ENCODE measurements at places on chromosomes 2 and 18.

DNA sequence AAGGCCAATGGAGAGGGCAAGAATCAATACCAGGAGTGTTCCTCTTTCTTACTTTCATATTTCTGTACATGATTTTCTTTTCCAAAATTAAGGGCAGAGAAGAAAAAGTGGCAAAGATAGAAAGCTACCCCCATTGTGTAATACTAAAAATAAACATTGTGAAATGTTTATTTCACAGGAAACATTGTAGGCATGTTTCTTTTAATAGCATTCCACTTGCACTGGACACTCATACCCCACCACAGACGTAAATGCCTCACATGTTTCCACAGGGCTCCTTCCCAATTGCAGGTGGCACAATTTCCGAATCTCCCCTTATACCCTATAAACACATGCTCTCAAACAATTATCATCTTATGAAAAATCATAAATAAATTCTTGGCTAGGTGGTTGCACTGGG is 645.1 kb upstream of the SETBP1 start:
- H3K27ac ChIP-seq, result no peak overlapping the region
- no peak overlapping the region for H3K4me3 ChIP-seq
- H3K27me3 ChIP-seq, result no peaks in the 10 kb centered on the region

DNA sequence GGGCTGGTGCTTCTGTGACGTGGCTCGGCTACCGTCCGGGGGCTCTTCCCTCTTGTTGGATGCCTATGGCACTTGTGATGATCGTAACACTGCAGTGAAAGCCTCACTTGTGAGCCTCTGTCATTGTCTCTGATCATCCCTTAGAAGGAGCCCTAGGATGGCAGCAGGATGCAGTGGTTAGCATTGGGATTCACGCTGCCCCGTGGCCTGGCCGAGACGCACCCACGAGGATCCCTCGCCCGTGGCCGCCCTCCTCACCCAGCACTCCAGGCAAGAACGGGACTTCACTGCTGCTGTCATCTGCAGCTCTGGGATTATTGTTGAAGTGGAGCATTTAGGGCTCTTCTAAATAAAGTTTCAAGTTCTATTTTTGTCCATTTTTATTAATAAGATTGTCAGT is 46.8 kb upstream of the CTDP1 start:
- H3K4me3 ChIP-seq, result no peak overlapping the region
- peaks cover 9% of the 10 kb centered on the region for H3K27me3 ChIP-seq
- H3K27ac ChIP-seq, result no peak overlapping the region
- DNase-seq, result no peak
- H3K4me1 ChIP-seq, result no peaks in the 10 kb centered on the region

DNA sequence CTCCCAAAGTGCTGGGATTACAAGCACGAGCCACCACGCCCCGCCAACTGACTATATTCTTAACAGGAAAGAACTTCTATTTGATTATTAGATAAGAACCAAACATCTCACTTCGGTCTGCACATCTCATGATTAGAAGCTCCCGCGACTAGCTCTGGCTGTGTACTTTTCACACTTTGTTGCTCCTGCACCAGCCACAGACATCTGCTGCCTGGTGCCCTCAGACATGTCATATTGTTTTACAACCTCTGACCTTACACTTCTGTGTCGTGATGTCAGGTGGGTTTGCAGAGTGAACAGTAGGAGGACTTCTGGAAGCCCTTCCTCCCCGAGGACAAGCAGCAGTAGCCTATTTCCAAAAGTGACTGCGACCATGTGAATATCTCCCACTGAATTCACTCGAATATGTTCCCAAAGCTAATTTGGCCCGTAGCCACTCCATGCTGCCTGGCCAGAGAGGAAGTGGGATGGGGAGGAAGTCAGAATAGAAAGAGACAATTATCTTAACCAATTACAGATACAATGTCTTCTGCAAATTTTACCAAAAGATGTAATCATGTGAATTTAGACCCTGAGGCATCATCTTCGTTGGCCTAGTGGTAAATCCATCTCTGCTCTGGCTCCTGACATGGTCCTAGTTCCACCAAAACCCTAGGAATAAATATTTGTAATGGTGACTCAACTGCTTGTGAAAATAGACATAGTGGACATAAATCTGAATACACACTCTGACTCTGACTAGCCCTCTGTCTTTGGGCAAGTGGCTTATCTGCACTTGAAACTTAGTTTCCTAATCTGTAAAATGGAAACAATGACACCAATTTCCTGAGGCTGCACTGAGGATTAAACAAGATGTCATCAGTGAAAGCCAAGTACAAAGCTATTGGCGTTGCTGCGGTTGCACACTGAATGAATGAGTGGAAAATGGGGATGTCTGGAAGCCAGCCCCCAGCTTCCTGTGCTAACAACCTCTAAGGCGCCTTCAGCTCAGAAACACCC is 406.1 kb downstream of the LRATD1 start:
- no peaks in the 10 kb centered on the region for H3K36me3 ChIP-seq
- H3K4me1 ChIP-seq, result peaks cover 7% of the 10 kb centered on the region
- no peak overlapping the region for H3K27ac ChIP-seq
- H3K4me3 ChIP-seq, result no peak overlapping the region
- DNase-seq, result no peak

- no peaks in the 10 kb centered on the region for H3K4me1 ChIP-seq
- no peaks in the 10 kb centered on the region for H3K27me3 ChIP-seq
- no peak for DNase-seq
- no peak overlapping the region for H3K27ac ChIP-seq
Measured at GRCh38 chr2:39743269-39743776, 35.7 kb downstream of the THUMPD2 start.

- no peak overlapping the region for H3K4me3 ChIP-seq
- no peak overlapping the region for H3K27ac ChIP-seq
- no peaks in the 10 kb centered on the region for H3K36me3 ChIP-seq
- H3K27me3 ChIP-seq, result no peaks in the 10 kb centered on the region
- no peaks in the 10 kb centered on the region for H3K4me1 ChIP-seq
Measured at GRCh38 chr2:231111987-231112386, 12.9 kb downstream of the HTR2B start.

- H3K27ac ChIP-seq, result no peak overlapping the region
- no peak for DNase-seq
- H3K4me3 ChIP-seq, result no peak overlapping the region
- H3K27me3 ChIP-seq, result no peaks in the 10 kb centered on the region
Measured at GRCh38 chr2:219269362-219270054, 9.7 kb upstream of the DNAJB2 start.

DNA sequence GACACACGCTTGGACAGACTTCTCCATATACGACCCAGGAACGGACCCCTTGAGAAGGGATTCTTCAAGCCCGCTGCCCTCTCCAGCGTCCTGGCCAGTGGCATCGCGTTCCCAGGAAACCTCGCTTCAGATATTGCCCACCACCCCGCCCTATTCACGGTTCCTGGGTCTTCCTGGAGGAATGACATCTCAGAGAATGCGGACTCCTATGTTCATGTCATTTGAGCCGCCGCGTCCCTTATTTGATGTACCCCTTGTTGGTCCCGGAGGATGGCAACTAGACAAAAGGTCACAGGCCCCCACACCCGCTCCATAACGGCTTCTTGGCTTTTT is 588 bp upstream of the CCDC93 start:
- no peaks in the 10 kb centered on the region for H3K36me3 ChIP-seq
- DNase-seq, result no peak
- H3K4me3 ChIP-seq, result peak overlapping the region; percentile 83
- peaks cover 13% of the 10 kb centered on the region for H3K27me3 ChIP-seq
- no peak overlapping the region for H3K27ac ChIP-seq
- peaks cover 5% of the 10 kb centered on the region for H3K4me1 ChIP-seq

GRCh38 chr2:240436683-240437550 is 1.5 kb downstream of the GPC1 start:
- DNase-seq, result peak; percentile 66
- H3K4me1 ChIP-seq, result peaks cover 18% of the 10 kb centered on the region
- no peak overlapping the region for H3K27ac ChIP-seq
- H3K27me3 ChIP-seq, result peaks cover 18% of the 10 kb centered on the region
- H3K4me3 ChIP-seq, result peak overlapping the region; percentile 47

- no peak overlapping the region for H3K4me3 ChIP-seq
- no peaks in the 10 kb centered on the region for H3K4me1 ChIP-seq
- no peaks in the 10 kb centered on the region for H3K36me3 ChIP-seq
Measured at GRCh38 chr2:54903736-54904554, 146.3 kb downstream of the RTN4 start.

DNA sequence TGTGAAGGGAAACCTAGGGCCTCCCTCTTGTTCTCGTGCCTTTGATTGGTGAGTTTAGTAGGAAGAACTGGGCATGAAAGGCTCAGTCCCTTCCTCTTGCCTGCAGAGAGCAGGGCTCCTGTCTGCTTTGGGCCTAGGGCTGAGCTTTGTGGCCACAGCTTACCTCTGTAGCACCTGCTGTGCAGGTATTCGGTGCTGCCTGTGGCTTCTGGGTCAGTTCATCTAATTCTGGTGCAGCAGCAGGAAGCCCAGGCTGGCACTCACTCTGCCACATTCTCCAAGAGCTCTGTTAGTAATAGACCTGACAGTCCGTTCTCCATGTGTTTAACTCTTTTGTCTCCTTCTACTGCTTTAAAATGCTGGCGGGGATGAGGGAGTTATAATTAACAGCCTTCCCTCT is 96.5 kb downstream of the DLGAP1 start:
- no peaks in the 10 kb centered on the region for H3K27me3 ChIP-seq
- no peak overlapping the region for H3K27ac ChIP-seq
- peak; percentile 53 for DNase-seq
- H3K4me1 ChIP-seq, result peaks cover 22% of the 10 kb centered on the region

DNA sequence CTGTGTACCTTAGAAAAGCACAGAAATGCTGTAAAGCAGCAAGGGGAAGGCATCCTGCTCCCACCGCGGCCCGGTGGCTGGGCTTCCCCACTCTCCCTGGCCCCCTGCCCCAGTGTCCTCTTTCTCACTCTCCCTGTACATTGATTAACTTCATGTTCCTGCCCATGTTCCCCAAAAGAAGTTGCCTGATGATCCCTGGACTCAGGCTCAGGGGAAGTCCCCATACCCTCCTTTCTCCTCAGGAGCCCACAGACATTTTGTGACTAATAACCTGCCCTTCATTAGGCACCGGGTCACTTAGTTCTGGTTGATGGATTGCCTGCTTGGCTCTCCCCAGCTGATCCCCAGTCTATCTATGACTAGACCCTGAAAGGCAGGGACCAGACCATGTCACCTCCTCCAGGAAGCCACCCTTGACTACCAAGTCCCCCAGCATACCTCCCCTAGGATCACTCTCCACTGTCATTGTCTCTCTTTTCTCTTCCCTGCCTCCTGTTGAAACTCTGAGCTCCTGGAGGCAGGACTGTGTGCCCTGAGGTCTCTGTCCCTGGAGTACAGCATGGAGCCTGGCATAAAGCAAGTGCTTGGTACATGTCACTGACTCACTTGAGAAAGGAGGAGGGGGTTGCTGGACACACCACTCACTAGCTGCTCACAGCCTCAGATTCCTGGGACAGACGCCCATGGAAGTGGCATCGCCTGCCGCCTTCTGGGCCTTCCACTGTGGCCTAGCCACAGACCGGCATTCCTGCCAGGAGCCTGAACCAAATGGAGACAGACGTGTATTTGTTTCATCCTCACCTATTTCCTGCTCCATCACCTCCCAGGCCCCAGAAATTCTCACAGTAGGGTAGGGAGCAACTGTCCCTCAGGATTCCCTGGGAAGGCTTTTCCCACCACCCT is 13.5 kb downstream of the MALL start:
- no peaks in the 10 kb centered on the region for H3K36me3 ChIP-seq
- no peaks in the 10 kb centered on the region for H3K27me3 ChIP-seq
- peak; percentile 26 for DNase-seq
- no peaks in the 10 kb centered on the region for H3K4me1 ChIP-seq
- H3K27ac ChIP-seq, result no peak overlapping the region

- H3K27me3 ChIP-seq, result no peaks in the 10 kb centered on the region
- no peak overlapping the region for H3K4me3 ChIP-seq
- DNase-seq, result no peak
- no peak overlapping the region for H3K27ac ChIP-seq
- H3K36me3 ChIP-seq, result no peaks in the 10 kb centered on the region
- H3K4me1 ChIP-seq, result no peaks in the 10 kb centered on the region
Measured at GRCh38 chr2:216596236-216596979, 36.8 kb upstream of the IGFBP2 start.

DNA sequence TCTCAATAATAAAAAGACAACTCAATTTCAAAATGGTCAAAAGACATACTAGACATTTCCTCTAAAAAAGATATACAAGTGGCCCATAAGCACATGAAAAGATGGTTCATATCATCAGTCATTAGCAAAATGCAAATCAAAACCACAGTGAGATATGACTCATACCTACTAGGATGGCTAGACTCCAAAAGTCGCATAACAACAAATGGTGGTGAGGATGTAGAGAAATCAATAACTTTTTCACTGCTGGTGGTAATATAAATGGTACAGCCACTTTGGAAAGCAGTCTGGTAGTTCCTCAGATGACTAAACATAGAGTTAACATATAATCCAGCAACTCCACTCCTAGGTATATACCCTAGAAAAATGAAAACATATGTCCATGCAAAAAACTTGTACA is 242.3 kb upstream of the NOL4 start:
- H3K4me1 ChIP-seq, result no peaks in the 10 kb centered on the region
- no peaks in the 10 kb centered on the region for H3K36me3 ChIP-seq
- H3K27me3 ChIP-seq, result no peaks in the 10 kb centered on the region
- H3K4me3 ChIP-seq, result no peak overlapping the region

DNA sequence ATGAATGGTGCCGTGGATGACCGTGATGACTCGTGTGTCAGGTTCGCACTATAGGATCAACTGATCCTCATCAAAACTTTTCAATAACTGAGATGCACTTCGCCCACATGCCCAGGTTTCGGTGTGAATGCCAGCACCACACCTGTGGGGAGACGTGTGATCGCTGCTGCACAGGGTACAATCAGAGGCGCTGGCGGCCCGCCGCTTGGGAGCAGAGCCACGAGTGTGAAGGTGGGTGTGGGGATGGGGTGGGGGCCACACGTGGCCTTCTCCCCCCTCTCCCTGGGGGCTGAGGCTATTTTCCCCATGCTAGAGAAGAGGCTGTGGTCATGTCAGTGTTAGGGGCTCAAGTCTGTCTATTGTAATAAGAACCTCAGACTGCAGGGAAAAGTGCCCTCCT is 69.0 kb downstream of the LAMA3 start:
- H3K27me3 ChIP-seq, result no peaks in the 10 kb centered on the region
- no peaks in the 10 kb centered on the region for H3K36me3 ChIP-seq
- peaks cover 4% of the 10 kb centered on the region for H3K4me1 ChIP-seq
- H3K27ac ChIP-seq, result no peak overlapping the region
- no peak for DNase-seq

- H3K36me3 ChIP-seq, result no peaks in the 10 kb centered on the region
- no peak for DNase-seq
- H3K27me3 ChIP-seq, result no peaks in the 10 kb centered on the region
Measured at GRCh38 chr2:101512993-101513392, 38.1 kb upstream of the RFX8 start.

DNA sequence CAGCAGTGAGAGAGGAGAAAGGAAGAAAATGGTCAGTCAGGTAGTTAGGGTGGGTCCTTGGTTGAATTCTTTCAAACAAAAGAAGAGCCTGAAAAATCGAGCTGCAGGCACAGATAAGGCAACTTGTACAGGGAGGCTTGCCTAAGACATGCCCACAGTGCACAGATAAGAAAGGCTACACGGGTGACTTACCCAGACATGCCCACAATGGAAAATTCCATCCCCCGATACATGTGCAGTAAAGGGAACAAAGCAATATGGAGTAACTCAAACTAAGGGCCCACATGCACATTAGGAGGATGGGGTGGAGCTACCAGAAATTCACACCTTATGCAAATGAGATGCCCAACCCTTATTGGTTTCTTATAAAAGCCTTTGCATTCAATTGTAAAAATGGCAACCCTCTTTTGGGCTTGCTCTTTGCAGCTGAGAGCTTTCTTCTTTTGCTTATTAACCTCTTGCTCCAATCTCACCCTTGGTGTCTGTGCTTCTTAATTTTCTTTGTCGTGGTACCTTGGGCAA is 110.3 kb upstream of the RMP24 start:
- H3K27me3 ChIP-seq, result no peaks in the 10 kb centered on the region
- no peaks in the 10 kb centered on the region for H3K36me3 ChIP-seq
- no peak overlapping the region for H3K4me3 ChIP-seq
- H3K4me1 ChIP-seq, result peaks cover 4% of the 10 kb centered on the region
- H3K27ac ChIP-seq, result no peak overlapping the region
- peak; percentile 37 for DNase-seq

Measured in H1 (cell line).